ENCODE measurements at places on chromosomes 16 and 17.

DNA sequence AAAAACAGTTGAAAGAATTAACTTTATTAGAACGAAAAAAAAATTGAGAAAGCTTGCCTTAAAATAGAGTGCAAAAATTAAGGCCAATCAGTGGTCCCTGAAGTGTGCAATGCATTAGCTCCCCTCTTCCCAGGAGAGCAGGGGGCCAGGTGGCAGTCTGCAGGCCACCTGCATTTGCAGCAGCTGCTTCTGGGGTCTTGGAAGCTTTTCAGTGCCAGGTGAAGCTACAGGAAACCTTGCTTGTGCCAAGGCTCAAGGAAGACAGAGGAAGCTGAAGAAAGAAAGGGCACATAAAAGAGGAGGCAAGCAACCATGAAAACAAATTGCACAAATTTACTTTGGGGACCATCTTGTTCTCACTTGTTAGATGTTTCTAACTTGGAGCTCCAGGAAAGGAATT lies 50.5 kb upstream of the MTMR4 start:
- no peak for DNase-seq

DNA sequence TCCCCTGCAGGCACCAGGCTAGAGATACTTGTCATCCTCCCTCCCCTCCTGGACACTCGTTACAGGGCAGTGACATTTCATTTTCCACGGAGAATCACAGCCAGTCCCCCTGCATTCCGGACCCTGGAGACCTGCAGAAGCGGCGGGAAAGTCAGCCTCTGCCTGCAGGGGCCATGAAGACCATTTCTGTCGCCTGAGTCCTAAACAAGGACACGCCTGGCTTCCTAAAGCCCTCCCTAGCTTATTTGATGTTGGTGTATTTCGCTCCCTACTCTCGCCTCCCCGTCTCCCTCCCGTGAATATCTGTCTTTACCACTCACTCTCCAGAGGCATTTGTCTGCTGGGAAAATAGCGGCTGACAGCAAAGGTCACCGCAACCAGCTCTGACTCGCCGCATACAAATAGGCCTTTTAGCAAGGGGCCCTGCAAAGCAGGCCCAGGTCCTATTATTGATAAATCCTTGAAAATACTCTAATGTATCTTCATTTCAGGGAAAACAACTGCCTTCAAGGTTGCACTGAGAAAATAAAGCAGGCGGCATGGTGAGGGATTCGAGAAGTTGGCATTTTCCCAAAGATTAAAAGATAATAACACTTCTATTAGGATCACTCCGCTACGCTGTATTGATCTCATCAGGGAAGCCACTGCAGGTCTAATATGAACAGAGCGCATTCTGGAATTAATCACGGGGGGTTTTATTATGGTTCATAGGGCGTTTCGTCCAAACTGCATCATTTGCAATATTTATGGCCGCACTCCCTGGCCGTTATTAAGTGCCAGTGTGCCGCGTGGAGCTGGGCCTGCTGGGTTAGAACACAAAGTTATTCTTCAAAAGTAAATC lies 447.1 kb upstream of the CDH5 start:
- DNase-seq = no peak

DNA sequence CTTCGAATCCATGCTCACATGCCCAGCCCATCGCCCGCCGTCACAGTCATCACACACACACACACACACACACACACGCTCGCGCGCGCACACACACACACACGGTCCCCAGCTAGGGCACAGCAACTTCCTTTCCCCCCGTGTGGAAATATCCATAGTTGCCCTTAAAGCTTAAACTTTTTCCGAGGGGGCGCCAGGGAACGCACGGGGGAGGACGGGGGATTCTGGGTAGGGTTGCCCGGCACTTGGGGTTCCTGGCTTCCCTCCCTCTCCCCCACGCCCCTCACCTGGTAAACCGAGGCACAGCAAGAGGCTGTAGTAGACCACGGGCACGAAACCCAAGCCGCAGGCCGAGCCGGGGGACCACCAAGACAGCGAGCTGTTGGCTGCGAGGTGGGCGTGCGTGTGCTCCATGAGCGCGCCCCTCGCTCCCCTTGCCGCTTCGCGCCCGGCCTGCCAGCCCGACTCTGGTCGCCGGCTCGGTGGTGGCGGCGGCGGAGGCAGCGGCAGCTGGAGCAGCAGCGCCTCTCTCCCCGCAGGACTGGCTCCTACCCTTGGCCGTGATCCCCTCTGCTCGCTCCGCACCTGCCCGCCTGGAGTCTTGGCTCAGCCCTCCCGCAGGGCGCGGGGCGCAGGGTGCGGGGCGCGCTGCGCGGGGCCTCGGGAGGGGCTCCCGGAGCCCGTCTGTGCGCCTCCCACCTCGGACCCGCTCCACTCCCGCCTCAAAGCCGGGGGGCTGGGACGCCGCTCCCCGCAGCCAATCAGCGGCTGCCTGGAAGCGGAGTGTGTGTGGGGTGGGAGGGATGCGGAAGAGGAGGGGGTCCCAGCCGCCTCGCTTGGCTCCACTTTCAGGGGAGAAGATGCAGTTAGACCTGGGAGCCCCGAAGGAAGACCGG lies at the start of gene GPR139:
TSS of gene GPR139 (minus strand) at position 688 of the 896 bp plus-strand sequence. CDS start at position 414, 274 bp downstream.
- no peak for DNase-seq

- no peak for DNase-seq
Observed at GRCh38 chr16:66918803-66919568, at the start of gene CDH16. Gene CDH16 (minus strand): TSS chr16:66918885. CDS start chr16:66918065, 820 bp downstream.

- DNase-seq = no peak
Observed at GRCh38 chr16:28981517-28981916, 3.3 kb upstream of the LAT start.

- no peak for DNase-seq
Observed at GRCh38 chr16:17230932-17231581, 239.7 kb downstream of the XYLT1 start.

DNA sequence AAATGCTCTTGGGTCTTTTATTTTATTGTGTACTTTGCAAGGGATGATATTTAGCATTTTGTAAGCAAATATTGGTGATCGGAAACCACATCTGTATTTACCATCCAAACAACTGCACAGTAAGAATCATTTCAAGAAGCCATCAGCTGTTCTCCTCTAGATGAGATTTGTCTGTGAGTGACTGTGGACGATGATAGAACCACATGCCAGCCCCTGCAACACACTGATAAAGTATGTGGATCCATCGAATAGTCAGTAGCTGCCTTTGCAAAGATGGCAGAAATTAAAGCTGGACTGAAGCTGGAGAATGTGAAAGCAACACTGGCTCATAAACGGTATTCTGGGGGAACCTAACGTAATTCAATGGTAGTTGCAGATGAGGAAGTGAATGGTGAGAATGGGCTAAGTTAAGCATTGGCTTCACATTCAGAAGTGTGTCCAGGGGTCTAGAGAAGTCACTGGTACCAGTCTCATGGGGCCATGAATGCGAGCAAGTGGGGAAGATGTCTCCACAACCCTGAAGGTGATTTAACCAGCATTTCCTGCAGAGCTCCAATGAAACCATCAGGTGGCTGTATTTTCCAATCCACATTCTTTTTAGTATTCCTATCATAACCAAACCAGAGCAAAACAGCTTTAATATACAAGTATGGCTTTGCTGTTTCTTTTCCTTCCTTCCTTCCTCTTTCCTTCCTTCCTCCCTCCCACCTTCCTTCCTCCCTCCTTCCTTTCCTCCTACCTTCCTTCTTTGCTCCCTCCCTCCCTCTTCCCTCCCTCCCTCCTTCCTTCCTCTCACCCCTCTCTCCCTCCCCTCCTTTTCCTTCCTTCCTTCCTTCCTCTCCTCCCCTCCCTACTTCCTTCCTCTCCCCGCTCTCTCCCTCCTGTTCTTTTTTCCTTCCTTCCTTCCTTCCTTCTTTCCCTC lies 169.4 kb downstream of the ABCA8 start:
- no peak for DNase-seq

DNA sequence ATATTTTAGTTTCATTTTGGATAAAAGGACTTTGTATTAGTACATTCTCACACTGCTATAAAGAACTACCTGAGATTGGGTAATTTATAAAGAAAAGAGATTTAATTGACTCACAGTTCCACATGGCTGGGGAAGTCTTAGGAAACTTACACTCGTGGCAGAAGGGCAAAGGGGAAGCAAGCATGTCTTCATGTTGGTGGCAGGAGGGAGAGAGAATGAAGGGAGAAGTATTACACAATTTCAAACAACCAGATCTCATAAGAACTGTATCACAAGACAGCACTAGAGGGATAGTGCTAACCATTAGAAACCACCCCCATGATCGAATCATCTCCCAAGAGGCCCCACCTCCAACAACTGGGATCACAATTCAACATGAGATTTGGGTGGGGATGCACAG lies 142.9 kb downstream of the USP31 start:
- DNase-seq = no peak

- no peak for DNase-seq
Observed at GRCh38 chr16:75761108-75761507, 34.8 kb upstream of the CPHXL start.

- no peak for DNase-seq
Observed at GRCh38 chr17:33864758-33865229, 390.3 kb upstream of the CCL2 start.

GRCh38 chr16:16116841-16117240 lies 106.5 kb downstream of the ABCC6 start:
- no peak for DNase-seq

All from fibroblast of skin of abdomen (primary cell).